Breast epithelium (tissue), 4 donors: ENCODE measurements at places on chromosomes 4 and X. TPM values are rescaled to one million over a fixed set of nuclear protein-coding genes. Genes with fewer than 3 reads are reported as not detected.

DNA sequence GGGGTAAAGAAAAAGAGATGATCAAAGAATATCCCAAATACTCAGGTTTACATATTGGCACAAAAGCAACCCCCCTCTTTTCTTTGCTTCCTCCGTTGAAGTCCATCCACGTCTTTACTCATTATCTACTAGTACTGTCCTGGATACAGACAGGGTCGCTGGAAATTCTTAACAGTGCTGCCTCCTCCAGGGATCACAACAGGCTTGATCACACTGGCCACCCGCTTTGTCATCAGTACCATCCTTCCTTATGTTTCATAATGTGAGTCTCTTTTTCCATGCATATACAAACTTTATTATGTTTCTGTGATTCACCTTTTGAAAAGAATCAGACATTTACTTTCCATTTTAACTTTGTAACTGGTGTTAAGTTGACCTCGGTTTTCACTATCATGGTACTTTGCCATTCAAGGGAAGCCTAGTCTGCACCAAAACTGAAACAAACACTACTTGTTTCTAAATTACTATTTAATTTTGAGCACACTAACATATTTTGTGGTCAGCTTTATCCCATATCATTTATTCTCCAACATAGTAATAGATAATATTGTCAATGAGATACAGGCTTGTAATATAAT, 387.5 kb upstream of the PPP1R2C start:
- DNase-seq: no peak
- H3K27ac ChIP-seq: no peak overlapping the region
- no peaks in the 10 kb centered on the region for H3K4me1 ChIP-seq
- peaks cover 11% of the 10 kb centered on the region for H3K27me3 ChIP-seq
- no peak overlapping the region for H3K4me3 ChIP-seq
- no peaks in the 10 kb centered on the region for H3K36me3 ChIP-seq

- DNase-seq: no peak
- H3K27me3 ChIP-seq: no peaks in the 10 kb centered on the region
- H3K4me3 ChIP-seq: no peak overlapping the region
- no peak overlapping the region for H3K27ac ChIP-seq
- no peaks in the 10 kb centered on the region for H3K4me1 ChIP-seq
Observed at GRCh38 chr4:110680265-110680664, 57.4 kb upstream of the PITX2 start.

DNA sequence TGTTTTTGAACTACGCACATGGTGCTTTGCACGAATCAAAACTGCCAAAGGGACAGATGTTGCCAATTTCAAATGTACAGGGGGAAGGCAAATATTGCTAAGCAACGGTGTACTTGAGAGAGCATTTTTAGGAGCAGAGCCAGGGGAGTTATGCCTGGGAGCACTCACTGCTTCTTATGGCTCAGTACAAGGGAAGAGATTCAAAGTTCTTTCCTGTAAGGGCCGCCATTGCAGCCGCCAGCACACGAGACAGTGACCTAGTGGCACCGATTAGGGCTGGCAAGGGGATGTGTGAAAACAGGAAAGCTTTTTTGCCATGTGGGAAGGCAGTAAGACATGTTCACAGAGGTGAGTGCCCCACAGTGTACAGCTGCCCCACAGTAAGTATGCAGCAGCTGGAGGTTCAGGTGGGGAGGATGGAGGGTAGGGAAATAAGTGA, 133.8 kb downstream of the AFF1 start:
- no peak for DNase-seq
- H3K4me3 ChIP-seq: no peak overlapping the region
- H3K4me1 ChIP-seq: no peaks in the 10 kb centered on the region
- H3K27ac ChIP-seq: peak overlapping the region; percentile 78
- H3K36me3 ChIP-seq: no peaks in the 10 kb centered on the region
- no peaks in the 10 kb centered on the region for H3K27me3 ChIP-seq

DNA sequence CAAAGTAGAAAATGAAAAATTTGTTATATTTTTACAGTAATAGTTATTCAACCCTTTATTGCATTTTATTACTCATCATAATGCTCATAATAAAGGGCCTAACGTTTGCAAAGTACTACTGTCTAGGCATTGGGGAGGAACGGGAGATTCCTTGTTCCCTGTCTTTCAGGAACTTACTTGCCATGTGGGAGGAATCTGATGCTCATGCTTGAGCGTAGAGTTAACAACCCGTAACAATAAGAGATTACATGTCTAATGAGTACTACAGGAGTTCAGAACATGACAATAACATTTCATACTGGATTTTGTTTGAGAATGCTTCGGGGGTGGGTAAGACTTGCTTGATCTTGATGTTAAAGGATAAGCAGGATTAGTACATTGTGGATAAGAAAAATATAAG, 2.9 kb downstream of the CCSER1 start:
- no peak overlapping the region for H3K4me3 ChIP-seq
- no peaks in the 10 kb centered on the region for H3K36me3 ChIP-seq
- H3K27ac ChIP-seq: no peak overlapping the region
- peaks cover 5% of the 10 kb centered on the region for H3K4me1 ChIP-seq
- no peaks in the 10 kb centered on the region for H3K27me3 ChIP-seq

DNA sequence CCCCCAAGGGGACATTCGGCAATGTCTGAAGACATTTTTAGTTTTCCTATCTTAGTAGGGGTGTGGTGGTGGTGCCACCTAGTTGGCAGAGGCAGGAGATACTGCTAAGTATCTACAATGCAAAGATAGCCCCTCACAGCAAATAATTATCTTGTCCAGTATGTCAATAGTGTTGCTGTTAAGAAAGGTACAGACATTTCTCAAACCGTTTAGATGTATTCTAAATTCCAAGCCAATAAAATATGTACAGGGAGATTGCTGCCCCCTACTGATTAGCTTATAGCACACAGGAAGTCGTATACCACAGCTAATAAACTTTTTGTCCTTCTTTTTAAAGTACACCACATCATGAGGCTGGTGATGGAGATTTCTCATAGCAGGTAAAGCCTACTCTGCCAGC, 260.5 kb downstream of the TMA16 start:
- H3K27ac ChIP-seq: no peak overlapping the region
- H3K27me3 ChIP-seq: no peaks in the 10 kb centered on the region
- no peak for DNase-seq
- H3K36me3 ChIP-seq: no peaks in the 10 kb centered on the region

DNA sequence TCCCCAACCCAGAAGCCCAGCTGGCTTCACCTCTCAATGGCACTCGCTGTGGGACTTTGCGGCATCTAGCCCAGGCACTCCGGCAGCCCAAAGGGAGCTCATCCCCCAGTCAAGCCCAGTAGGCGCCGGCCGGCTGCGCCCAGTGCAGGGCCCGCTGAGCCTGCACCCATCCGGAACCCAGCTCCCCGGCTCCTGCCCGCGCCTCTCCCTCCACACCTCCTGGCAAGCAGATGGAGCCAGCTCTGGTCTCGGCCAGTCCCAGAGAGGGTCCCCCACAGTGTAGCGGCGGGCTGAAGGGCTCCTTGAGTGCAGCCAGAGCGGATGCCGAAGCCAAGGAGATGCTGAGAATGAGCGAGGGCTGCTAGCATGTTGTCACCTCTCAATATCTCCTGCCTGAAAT, 116.8 kb upstream of the UGT8 start:
- H3K4me3 ChIP-seq: no peak overlapping the region
- no peak overlapping the region for H3K27ac ChIP-seq
- no peaks in the 10 kb centered on the region for H3K27me3 ChIP-seq
- H3K36me3 ChIP-seq: no peaks in the 10 kb centered on the region
- no peaks in the 10 kb centered on the region for H3K4me1 ChIP-seq
- DNase-seq: no peak

DNA sequence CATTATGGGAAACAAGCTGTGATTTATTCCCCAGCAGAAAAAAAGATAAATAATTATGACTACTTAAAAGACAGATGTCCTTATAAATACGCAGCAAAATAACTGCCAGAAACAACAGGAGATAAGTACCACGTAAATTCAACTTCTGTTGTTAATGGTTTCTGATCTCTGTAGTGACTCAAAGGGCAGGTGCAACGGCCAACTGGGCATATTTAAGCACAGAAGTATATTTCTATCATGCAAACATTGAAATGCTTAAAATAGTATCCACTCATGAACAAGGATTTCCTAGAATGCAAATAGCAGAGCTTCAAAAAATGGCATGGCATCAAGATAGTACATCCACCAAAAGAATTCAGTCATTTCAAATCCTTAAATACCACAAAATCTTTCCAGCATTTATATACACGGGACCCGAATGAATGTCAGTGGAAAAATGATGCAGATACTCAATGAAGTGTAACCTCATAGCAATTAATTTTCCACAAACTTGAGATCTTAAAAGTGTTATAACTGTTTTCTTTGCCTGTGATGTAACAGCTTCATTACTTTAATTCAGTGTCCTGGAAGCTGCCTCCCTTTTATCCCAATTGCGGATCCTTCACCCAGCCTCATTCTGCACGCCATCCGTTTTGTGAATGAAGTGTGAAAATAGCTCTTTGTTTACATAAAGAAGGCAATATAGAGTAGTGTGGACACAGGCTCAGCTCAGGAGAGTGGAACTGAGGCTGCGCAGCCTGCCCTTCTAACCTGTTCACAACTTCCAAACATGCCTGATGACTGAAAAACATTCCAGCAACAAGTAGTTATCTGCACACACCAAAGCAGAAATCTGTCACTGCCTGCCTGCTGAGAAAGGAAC, 10.2 kb downstream of the PDGFC start:
- no peaks in the 10 kb centered on the region for H3K27me3 ChIP-seq
- no peaks in the 10 kb centered on the region for H3K4me1 ChIP-seq
- no peaks in the 10 kb centered on the region for H3K36me3 ChIP-seq
- DNase-seq: no peak

DNA sequence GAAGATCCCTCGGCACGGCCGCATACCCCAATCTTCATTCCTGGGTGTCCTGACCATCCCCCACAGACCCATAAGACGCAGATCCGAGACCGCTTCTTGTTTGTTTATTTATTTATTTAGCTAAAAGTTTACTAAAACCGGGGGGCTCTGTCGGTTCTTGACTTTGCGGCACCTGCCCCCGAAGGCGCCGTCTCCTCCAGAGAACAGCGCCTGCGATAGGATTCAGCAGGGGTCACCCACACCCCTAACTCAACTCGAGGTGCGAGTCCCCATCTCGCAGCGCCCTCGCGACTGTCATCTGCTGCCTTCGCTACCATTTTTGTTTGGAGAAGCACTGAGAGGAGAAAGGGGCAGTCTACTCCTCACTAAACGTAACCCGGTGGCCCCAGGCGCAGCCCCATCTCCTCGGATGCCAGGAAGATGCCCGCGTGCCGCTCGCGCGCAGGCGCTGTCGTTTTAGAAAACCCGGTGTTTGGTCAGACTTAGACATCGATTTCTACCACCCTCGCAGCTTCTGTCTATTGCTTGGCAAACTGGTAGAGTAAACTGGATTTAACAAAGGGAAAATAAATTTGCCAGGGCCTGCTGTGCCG, 18.9 kb upstream of the GPR101 start:
- H3K4me3 ChIP-seq: peak overlapping the region; percentile 28
- no peak overlapping the region for H3K27ac ChIP-seq
- no peak for DNase-seq
- H3K36me3 ChIP-seq: no peaks in the 10 kb centered on the region
- no peaks in the 10 kb centered on the region for H3K27me3 ChIP-seq
- no peaks in the 10 kb centered on the region for H3K4me1 ChIP-seq

The REELD1 gene
- total RNA-seq: 1.3 TPM

The STBD1 gene
- total RNA-seq: 7.3 TPM

The BANK1 gene
- total RNA-seq: 2.0 TPM
